ENCODE measurements at places on chromosomes 13 and 19.

GRCh38 chr13:40313269-40314200 is 352.9 kb downstream of the FOXO1 start:
- DNase-seq, result no peak

- peak; percentile 90 for DNase-seq
These were observed 195.6 kb downstream of the GGACT start for GRCh38 chr13:100392709-100393630.

DNA sequence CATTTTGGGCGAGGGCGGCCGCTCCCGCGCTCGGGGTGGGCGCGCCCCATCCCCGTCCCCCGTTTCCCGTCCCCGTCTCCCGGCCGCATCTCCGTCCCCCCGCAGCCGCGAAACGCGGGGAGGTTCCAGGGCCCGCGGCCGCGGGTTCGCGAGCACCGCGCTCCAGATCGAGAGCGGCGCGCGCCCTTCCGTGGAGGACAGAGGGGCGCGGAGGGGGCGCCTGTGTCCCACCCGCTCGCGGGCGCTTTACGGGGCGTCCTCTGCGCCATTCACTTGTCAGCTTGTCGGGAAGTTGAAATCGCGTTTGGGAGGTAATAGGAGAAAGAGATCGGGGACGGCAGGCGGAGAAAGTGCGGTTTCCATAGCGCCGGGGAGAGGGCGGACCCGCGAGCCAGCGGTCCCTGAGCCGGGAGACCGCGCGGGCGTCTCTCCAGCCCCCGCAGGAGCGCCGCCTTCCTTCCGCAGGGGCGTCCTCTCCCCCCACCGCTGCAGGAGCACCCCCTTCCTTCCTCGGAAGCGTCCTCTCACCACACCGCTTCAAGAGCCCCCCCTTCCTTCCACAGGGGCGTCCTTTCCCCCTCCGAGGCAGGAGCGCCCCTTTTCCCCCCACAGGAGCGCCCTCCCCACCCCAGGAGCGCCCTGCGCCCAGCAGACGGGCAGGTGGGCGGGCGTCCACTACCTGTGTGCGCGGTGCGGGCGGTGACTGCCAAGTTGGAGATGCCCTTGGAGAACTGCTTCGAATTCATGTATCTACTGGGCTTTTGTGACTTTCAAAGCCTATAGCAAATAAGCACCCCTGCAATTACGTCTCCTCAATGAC is 962 bp upstream of the IRS2 start:
- no peak for DNase-seq

DNA sequence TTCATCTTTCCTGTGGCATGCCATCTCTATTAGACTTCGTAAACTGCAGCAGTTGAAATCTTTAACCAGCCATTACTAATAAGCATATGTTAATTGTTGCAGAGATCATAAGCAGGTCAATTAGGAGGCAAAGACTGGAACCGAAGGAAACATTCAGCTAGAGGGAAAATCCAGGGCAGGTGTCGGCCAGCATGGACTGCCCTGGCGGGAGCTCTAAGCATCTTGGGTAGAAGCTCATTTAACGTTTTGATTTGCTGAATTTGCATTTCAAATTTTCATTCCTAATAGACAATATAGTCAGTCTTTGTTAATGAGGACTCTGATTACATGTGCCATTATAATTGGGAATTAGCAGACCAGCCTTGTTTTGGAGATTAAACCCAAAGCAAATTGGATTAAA is 238.6 kb downstream of the POU4F1 start:
- no peak for DNase-seq

DNA sequence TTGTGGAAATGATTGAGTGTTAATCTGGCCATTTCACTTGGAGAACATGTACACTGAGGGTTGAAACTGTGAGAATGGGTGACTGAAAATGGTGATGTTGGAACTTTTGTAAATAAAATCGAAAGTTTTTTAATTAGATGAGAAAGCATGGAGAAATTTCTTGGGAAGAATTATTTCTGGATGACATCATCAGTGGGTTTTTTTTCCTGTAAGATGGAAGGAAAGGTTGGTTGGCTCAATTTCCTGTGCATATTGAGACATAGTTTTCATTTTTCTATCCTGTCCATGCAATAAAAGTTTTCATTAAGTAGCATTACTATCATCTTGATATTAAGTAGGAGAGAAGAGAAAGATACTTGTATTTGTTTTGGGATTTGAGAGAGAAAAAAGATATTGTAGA is 120.6 kb upstream of the HTR2A start:
- DNase-seq, result no peak

DNA sequence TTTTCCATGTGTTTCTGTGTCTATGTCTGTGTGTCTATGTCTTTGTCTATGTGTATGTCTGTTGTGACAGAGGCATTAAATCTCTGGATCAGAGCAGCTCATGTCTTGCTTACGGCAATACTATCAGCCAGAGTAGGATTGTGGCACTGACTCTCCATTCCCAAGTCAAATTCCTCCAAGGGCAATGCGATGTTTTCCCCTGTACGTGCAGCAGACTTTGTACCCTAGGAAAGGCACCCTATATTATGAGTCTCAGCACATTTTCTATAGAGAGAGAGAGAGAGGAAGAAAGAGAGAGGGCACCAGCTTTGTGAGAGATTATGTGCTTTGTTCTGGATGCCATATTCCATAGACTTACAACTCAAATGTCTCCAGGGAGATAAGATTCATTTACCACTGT is 11.1 kb downstream of the CYP4F3 start:
- no peak for DNase-seq

DNA sequence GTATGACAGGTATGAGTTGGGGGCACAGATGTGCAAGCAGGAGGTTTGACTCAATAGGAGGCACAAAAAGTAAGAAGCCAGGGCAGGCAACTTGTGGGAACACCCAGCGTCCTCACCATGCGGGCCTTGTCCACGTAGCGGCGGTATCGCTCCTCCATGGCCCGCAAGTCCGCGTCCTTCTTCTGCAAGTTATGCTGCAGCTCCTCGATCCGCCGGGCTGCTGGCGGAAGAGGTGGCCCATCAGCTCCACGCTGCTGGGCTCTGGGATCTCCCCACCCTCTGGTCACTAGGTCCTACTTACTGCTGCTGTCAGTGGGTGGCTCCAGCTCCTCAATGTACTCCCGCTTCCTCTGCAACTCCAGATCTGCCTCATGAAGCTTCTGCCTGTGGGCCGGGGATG is 10.7 kb downstream of the HOOK2 start:
- no peak for DNase-seq

DNA sequence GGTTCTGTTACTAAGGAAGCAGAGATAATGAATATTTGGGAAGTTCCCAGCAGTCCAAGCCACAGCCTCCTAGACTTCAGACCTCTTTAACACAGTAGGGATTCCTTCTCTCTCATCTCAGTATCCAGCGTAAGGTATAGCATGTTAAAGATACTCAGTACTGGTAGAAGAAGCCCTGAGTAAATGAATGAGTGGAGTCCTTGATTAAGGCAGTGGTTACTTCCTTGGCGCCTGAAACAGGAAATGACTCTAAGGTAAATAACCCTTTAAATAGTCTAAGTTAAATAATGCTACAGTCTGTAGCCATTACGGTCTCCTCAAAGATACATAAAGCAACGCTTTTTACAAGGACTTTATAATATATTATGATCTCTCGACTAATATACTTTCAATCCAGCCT is 650.8 kb upstream of the MIR17HG start:
- DNase-seq, result no peak

GRCh38 chr13:105442949-105443699 is 1092.3 kb downstream of the EFNB2 start:
- DNase-seq, result no peak

DNA sequence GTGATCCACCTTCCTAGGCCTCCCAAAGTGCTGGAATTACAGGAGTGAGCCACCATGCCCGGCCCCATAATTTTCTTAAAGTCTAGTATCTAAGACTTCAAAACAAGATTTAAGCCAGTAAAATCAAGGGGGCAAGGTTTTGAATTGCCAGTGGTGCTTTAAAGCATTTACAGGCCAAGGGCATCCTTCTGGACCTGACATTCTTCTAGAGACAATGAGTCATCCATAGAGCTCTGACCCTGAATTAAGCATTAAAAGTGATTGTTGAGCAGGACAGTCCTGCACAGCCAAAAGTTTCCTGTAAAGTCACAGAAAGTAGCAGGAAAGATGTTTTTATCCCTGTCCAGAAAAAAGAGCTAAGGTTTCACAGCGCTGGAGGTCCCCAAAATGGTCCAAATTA is 50.9 kb upstream of the ATP12A start:
- no peak for DNase-seq

DNA sequence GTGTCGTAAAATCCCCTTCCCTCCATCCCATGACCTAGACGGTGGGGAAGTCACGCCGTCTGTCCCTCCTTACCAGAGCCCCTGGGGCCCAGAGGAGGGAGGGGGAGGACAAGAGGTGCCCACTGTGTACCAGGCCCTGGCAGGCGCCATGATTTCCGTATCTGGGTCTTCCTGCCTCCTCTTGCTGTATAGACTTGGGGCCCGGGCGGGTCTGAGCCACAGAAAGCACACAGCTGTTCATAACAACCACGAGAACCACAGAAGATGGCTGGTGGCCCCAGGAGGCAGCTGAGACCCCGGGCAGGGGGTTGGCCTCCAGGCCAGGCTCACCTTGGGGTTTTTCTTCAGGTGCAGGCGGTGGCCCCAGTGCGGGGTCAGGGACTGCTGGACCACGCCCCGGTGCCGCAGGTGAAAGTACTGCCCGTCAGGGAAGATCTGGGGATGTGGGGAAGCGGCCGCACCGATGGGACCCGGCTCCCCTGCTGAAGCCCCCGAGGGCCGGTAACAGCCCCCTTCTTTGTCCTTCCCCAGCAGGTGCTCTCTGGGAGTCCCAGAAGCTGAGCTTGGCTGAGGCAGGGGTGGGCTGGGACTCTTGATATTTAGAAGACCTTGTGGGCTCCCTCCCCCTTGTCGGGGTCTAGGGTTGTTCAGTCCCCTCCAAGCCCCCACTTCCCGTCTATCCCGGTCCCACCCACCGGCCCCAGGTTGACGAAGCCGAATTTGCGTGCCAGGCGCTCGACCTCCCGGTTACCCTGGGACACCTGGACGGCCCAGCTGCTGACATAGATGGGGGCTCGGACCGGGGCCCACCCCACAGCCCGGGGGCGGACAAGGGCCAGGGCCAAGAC is 463 bp downstream of the PCSK4 start:
- no peak for DNase-seq

GRCh38 chr13:52945348-52945747 is 83.3 kb upstream of the OLFM4 start:
- DNase-seq, result no peak

DNA sequence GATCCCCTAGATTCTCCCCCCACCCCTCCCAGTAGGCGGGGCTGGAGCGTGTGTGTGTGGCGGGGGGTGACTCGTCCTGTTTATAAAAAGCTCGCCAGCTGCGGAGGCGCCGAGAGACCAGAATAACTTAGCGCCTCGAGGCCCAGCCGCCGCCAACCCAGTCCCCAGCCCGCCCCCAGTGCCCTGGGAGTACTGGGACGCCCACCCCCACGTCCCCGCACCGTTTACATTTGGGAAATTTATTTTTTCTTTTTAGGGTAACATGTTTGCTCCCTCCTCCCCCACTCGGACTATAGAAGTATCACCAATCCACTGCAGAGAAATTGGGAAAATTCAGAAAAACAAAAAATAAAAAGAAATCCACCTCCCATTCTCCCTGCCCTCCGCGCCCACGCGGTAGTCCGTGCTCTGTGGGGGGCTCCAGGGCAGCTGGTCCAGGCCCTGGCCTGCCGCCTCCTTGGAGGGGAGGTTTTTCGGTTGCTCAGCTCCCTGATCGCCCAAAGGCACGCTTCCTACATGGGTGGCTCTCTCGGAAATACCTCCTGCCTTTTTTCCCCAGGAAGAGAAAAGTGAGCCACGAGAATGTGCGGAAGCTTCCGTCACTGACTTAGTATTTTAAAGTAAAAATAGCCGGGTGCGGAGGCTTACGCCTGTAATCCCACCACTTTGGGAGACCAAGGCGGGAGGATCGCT is 1.5 kb upstream of the RAB3A start:
- peak; percentile 46 for DNase-seq

DNA sequence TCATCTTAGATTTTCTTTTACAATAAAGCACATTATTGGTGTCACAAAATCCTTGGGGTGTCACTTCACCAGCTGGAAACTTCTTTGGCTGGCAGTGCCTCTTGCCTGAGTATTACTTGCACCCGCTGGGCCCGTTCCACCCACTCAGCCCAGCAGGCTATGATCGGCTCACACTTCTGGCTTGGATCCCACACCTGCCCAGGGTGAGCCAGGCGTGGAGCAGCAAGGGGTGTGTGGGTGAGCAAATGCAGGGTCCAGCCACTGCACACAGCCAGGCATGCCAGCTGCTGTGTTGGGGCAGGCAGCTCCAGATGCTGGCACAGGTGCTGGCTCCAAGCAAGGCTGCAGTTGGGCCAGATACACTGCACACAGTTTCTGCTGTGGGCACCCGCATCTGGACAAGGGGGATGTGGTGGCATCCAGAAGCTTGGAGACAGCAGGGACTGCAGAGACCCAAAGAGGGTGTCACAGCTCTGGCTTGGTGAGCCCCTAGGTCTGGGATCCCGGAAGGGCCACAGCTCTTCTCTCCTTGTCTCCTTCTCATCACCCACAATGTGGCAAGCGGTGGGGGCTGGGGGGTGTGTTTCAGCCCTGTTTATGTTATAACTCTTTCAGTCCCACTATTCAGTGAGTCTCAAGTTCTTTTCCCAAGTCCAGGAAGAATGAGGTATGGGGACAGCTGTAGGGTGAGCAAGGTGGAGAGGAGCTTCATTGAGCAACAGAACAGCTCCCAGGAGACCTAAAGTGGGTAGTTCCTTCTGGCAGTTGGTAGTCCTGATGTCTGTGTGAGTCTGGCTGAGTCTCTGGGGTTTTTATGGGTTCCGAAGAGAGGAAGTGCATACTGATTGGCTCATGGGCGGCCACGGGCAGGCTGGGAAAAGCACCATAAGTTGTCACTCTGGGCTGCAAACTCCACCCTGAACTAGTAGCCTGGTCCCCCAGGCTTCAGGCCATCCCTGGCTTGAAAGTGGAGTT is 25.3 kb upstream of the TBC1D4 start:
- DNase-seq, result no peak

DNA sequence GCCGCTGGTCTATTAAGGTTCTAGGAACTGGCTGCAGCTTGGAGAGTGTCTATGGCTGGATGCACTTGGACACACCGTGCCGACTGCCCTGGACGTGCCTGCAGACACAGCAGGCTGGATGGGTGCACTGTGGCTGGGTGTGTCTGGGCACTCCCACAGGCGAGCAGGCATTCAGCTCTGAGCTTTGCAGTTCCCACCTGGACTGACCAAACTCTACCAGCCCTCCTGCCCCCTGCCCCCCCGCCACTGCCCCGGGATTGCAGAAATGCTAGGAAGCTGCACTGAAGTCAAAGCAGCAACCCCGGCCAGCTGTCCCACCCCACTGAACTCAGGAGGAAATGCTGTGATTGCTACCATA is 7.0 kb upstream of the LRP3 start:
- no peak for DNase-seq

GRCh38 chr13:46113596-46113995 is 8.8 kb upstream of the CPB2 start:
- no peak for DNase-seq

- no peak for DNase-seq
These were observed 9.6 kb upstream of the SBNO2 start for GRCh38 chr19:1183543-1184172.

DNA sequence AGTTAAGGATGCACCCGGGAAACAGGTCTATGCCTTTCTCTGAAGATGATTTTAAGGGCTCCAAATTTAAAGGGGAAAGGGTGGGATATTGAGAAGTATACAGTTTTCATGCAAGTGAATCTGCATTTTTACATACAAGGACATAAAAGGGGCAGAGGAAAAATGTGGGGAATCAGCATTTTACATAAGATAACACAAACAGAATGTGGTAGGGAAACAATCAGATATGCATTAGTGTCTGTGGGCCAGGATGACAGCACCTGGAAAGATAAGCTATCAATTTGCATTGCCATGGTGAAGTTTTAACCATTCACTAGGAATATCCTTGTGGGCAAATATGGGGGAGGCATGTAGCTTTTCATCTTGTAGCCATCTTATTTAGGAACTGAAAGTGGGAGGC is 24.1 kb downstream of the IGFL3 start:
- DNase-seq, result no peak

Measured in activated CD4-positive, alpha-beta T cell treated with anti-CD3 and anti-CD28 coated beads, Interleukin-2, Interleukin-6, amounts not matched to agents 100 ng/mL and 50 ng/mL, durations not matched to agents 16 hours and 8 hours (primary cell).